Glutamatergic neuron (in vitro differentiated cells): ENCODE measurements at places on chromosomes 1 and 21. TPM values are rescaled to one million over a fixed set of nuclear protein-coding genes. Genes with fewer than 3 reads are reported as not detected.

PODN gene
- 3.1 TPM for total RNA-seq

GRCh38 chr1:19682901-19683300, 18.2 kb downstream of the HTR6 start:
- no peak for DNase-seq

UBE2U gene
- total RNA-seq, result not detected

- DNase-seq, result no peak
These were observed 310.2 kb downstream of the NTNG1 start for GRCh38 chr1:107450899-107451664.

DNA sequence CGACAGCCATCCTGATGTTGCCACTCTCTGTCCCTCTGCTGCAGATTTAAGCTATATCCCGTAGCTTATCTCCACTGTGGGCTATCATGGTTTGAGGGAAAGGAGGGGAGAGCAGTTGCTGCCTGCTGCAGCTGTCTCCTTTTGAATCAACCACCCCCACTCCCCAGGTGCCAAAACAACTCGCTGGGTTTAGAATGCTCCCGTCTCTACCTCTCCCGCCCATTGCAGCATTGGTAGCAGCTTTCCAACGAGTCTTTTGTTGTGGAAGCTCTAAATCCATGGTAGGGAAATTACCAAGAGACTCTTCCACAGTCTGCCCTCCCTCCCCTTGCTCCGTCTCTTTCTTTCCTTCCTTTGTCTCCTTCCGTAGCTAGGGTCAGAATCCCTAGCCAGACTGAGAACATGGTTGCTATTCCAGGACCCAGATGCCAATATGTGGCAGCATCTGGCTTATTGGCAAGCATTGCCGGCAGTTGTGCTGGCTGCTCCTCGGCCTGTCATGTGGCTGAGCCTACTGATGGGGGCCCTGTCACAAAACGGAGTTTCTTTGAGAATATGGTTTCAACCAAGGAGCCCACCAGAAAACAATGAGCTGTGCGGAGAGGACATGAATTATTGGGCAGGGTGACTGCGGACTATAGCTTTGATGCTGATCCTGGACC, 230.7 kb downstream of the RPS6KC1 start:
- no peak for DNase-seq

DNA sequence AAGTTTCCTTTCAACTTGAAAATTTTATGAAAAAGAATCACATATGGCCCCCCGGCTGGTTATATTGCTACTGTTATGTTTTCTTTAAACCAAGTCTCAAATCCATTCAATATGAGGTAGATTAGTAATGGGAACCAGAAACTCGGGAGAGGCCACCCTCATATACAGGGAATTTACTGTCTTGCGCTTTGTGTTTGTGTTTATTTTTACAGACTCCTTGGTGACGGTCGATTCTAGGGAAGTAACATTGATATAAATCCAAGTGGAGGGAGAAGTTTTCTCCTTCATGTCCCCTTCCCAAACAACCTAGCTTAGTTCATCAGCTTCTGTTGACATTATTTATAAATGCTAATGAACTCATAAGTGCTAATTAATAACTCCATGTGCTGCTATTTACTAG, 163.5 kb upstream of the LMO4 start:
- no peak for DNase-seq

KLF18 gene
- 0.17 TPM for total RNA-seq

DNA sequence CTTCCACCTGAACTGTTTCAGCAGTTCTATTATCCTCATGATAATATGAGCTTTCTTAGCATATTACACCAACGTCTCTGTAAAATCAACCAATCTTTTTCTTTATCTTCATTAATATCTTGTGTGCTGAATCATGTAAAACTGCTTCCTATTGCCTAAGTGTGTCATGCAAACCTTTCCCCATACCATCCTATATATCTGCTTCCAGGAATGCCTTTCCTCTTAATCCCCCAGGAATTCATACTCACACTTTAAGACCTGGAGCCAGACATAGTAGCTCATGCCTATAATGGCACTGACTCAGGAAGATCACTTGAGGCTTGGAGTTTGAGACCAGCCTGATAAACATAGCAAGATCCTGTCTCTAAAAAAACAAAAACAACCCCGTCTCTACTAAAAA, 183.9 kb downstream of the NRIP1 start:
- no peak for DNase-seq

DNA sequence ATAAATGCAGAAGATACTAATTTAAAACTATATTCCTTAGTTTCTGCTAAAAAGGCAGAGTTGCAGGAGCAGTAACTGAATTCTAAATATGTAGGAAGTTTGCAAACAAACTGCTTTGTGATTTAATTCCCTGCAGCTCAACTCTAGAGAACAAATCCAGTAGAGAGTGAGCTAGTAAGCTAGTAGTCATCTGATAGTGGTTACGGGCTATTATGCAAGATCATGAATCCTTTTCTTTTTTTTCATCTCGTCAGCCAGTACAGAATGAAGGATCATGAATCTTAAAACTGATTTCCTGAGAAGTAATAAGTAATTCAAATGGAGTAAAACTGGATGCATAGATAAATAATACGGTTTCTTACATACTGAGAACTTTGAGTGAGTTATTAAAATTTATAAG, 3.3 kb downstream of the DPH5 start:
- no peak for DNase-seq

DNA sequence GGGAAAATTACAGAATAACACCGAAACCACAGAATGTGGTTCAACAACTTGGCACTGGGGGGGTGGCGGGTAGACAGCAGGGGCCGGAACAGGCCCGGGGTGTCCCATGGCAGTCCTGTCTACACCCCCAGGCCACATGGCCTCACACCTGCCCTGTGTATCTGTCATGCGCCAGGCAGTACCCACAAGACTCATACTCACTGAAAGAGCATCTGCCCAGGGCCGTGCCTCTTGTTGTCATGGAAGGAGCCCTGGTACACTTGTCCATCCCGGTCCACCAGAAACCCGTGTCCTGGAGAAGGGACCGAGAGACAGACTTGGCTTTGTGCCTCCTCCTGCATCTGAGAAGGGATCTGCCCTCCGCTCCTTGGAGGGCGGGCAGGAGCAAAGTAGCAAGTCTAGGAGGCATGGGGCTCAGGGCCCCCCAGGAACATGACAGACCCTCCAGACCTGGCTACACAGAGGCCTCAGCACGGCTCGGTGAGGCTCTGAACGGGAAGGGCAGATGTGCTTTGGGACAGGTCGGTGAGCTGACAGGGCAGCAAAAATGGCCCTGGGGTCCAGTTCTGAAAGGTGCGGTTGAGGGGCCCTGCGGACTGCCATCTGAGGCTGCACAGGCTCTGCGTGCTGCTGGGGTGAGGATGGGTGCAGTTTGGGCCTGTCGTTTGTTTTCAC, 5.6 kb downstream of the MORN1 start:
- peak; percentile 16 for DNase-seq

DNA sequence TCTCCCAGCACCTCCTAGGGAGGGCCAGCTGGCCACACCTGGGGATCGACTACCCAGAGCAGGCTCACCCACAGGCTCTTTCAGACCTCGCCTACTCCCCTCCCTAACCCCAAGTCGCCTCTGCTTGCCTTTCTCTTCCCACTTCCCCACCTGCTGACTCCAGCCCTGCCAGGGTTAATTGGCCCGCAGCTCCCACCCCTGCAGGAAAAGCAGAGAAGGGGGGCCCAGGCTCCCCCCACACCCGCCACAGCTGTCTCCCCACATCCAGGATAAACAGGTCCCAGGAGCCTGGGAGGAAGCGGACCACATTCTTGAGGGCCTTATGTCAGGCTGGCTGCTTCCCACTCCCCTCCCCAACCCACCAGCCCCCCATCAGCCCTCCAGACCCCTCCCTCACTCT, 45.0 kb downstream of the TAS1R2 start:
- DNase-seq, result no peak

GRCh38 chr1:84781946-84782771, 91.9 kb upstream of the SSX2IP start:
- DNase-seq, result peak; percentile 79

DNA sequence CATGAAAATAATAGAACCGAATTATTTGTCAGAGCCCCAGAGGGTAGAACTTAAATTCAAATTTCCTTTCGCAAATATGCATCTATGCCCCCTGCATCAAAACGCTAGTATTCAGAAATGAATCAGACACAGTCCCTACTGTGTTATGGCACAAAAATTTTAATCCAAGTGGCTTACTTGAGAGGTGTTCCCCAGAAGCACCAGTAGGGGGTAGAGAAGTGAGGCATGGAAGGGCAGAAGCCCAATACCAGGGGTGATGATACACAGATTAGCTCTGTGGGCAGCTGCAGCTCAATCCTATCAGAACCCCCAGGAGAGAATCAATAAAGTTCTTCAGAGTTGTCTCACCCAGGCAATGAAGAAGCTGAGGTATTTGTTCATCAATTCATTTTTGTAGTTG, 342.2 kb downstream of the OMA1 start:
- DNase-seq, result no peak

PPIAL4G gene
- total RNA-seq, result 0.61 TPM

GART gene
- total RNA-seq, result 70.3 TPM

DNA sequence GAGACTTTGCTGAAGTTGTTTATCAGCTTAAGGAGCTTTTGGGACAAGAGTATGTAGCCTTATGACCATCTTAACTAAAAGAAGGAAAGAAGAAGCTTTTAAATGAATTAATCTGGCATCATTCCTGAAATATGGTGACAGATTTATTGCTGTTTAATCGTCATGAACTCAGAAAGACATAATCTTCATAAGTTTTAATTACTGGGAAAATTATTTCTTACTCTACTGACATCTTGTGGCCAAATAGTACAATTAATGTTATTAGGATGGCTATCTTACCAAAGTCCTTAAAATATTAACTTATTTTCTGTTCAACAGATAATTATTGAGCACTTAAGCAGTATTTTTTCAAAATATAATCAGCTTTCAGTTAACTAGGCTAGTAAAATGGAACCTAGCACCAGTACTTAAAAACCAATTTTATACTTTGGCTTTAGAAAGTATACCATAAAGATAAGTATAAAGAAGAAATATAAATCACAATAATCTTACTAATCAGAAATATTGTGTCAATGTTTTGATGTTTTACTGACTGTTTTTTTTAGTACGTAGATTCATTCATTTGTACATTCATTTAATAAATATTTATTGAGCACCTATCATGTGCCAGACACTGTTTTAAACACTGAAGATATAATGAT, 34.7 kb upstream of the GPR25 start:
- no peak for DNase-seq

GRCh38 chr1:63622849-63623566, 29.8 kb downstream of the PGM1 start:
- no peak for DNase-seq

DNA sequence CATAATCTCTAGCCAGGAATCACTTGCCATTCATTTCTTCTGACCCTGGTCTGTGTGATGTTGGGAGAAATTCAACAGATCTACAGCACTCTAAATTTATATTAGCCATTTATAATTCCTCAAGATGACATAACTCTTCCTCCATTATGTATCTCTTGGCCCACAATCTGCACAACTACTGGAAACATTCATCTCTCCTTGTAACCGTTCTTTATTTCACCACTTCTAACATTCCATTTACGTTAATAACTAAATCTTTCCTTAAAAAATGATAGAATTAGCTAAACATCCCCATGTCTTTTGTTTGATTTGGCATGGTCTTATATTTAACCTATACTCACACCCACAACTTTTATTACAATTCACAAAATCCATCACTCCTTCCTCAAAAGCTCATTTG, 166.0 kb downstream of the COL11A1 start:
- no peak for DNase-seq
